ENCODE measurements at places on chromosomes 2 and 18. TPM values are rescaled to one million over a fixed set of nuclear protein-coding genes. Genes with fewer than 3 reads are reported as not detected.

The MYCN gene
- not detected for total RNA-seq

The SKOR2 gene
- total RNA-seq = not detected

The REG1A gene
- not detected for total RNA-seq

The GALNT14 gene
- total RNA-seq = 34.3 TPM

The VPS54 gene
- total RNA-seq = 16.8 TPM
